ENCODE measurements at places on chromosomes 5 and 9.

DNA sequence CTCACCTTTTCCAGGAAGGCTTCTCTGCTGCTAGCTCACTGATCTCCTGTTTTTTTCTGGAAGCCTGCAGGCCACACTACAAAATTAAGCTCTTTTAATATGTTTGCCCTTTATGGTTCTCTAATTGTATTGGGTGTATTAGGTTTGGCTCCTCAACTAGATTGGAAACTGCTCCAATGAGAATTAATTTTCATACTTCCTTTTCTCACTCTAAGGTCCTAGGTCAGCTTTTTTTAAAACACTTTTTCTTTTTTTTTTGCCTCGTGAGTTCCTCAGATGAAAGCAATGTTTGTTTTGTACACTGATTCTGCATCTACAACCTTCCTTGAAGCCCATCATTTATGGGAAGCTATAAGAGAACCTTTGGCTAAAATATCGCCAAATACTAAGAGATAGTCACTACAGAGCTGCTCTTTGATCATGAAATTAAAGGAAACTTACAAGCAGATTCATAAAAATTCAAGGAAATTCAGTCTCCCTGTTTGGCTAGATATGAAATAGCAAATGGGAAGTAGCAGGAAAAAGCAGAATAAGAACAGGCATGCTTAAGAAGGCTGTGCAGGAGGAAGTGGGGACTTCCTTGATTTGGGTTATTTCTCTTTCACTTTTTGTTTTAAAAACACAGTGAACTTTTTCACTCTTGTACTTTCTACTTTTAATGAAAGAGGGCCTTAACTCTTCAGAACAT lies 55.2 kb upstream of the FYB1 start:
- no peak for DNase-seq

DNA sequence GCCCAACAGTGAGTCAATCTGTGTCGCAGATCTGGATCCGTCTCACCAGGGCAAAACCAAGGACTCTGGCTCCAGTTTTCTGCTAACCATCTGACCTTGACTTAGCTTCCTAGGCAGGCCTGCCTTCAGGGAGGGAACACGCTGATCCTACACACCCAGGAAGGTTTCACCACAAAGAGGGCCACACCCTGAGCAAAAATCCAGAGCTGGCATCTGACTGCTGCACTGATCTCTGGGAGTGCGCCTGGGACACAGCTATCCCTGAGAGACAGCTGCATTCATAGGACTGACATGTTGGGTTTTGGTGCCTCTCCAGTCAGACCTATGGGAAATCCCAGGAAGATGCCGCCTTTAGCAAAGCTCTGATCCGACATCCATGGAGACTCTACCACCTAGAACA lies 47.5 kb downstream of the CDK5RAP2 start:
- DNase-seq, result no peak

- DNase-seq, result no peak
These were observed 13.4 kb downstream of the FGD3 start for GRCh38 chr9:92960561-92961290.

DNA sequence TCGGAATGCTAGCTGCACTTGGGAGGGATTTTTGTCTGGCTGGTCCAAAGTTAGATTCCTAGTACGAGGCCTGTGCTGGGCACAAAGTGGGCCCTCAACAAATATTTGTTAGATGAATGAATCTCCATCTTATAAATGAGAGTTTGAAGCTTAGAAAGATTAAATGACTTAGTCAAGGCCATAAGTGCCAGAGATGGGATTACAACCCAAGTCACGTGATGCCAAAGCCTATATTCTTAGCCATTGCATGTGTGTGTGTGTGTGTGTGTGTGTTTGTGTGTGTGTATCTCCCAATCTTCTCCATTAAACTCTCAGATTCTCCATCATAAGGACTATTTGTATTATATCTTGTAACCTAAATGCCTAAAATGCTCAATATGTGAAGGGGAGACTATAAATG lies 130.8 kb upstream of the MAP1B start:
- no peak for DNase-seq
